NCI-H2107 (cell line): ENCODE measurements at places on chromosomes 5 and 9.

GRCh38 chr9:69981686-69982445, 61.8 kb upstream of the MAMDC2 start:
- no peak for DNase-seq

GRCh38 chr9:121107029-121107428, 32.3 kb downstream of the CNTRL start:
- DNase-seq, result no peak

DNA sequence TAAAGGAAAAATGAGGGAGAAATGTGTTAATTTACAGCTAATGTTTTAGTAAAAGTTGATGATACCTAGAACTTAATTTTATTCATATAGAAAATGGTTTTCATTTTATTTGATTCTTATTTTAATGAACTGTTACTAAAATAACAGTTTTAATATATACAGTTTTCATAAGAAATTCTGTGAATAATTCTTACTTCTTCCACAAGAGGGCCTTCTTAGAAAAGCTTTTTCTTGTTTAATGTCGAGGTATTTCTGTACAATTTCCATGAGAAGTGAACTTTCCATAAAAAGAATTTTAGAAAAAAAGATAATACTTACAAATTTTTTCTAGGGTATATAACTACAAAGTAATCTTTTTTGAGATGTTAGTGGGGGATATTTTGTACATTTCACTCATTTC, 73.9 kb downstream of the KLF9 start:
- DNase-seq, result no peak

DNA sequence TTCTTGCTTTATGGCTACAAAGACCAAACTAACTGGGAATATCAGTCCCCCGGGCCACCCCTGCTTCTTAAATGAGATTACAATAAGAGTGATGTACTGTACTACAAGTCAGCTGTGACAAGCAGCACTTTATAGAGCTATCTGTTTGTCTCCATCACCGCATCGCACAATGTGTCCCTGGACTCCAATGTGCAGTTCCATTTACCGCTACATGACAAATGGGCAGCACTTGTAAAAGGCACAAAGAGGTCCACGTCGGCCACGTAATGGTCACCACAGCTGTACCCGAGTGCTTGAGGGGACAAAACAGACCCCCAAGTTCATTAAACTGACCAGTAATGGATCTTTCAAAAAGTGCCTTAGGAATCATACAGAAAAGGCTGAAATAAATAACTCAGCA, 54.1 kb downstream of the PSMB7 start:
- DNase-seq, result no peak

DNA sequence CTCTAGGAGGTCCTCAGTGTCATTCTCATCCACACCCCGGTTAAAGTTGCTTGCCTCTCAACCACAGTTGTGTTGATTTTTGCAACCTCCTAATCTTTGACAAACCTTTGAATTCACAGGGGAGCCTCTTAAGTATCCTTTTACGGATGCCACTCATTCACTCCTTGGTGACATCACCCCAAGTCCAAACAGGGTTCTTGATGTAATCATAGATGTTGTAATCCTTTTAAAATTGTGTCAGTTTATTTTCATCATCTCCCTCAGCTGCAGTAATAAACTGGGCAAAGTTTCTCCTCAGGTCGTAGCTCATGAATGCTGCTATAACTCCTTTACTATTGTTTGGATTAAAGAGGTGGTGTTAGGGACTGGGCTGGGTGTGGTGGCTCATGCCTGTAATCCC, 637.2 kb upstream of the NUDT12 start:
- no peak for DNase-seq

DNA sequence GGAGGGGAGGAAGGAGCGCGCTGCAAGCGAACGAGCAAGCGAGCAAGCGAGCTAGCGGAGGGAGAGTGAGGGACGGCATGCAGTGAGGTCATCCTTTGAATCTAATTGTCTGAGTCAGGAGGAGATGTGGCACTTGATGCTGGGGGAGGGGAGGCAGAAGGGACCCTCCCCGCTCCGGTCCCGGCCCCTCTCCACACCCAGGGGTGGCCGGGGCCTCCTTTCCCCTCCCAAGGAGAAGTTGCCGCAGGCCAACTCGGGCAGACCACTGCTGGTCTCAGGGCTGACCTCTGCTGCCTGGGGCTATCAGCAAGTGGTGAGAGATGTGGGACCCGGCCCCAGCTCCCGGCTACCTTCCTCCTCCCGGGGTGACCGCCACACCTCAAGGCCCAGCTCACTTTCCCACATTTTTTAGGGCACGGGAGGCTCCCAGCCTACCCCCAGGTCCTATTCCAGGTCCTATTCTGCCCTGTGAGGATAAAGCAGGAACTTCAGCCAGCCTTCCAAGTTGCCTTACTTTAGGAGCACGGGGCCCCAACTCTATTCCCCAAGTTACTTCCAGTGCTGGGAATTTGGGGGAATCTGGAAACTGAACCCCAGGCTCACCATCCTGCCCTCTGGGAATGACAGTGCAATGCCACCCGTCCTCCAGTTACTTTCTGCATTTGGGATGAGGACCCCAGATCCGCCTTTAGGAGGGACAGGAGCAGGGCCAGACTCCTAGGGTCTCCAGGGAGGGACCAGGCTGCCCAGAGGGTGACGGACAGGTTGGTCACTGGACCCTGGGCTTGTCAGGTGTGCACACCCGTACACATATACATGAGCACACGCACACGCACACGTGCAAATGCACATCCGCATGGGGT, 11.1 kb downstream of the CNTFR start:
- no peak for DNase-seq

DNA sequence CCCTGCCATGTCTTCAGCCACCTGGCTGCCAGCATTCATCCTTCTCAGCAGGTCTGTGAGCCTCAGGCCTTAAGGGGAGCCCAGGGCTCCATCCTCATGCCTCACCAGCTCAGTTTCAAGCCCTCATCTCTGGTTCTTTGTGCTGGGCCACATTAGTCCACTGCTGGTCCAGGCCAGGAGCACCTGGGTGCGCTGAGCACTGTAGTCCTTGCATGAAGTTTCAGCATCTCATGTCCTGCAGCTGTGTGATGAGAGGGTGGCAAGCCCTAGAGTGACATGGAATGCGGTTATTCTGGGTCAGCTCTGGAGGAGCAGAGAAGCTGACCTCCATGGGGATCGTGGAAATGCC, 42.7 kb downstream of the COL5A1 start:
- no peak for DNase-seq

GRCh38 chr9:134984372-134985265, 66.9 kb upstream of the FCN1 start:
- DNase-seq, result no peak

- no peak for DNase-seq
Measured at GRCh38 chr9:1962122-1962521, 53.0 kb upstream of the SMARCA2 start.

DNA sequence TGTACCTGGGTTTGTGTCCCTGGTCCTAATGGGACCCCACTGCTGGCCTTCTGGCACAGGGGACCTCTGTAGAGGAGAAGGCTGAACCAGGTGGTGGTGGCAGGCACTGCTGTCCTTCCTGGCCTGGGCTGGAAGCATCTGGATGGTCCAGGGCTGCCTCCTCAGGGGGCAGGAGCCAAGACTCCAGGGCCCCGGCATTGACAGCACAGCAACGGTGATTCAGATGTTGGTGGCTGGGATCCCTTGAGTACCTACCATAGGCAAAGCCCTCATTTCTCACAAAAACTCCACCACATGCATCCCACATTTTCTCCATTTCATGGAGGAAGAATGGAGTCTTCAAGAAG, 15.0 kb downstream of the FGD3 start:
- DNase-seq, result no peak

DNA sequence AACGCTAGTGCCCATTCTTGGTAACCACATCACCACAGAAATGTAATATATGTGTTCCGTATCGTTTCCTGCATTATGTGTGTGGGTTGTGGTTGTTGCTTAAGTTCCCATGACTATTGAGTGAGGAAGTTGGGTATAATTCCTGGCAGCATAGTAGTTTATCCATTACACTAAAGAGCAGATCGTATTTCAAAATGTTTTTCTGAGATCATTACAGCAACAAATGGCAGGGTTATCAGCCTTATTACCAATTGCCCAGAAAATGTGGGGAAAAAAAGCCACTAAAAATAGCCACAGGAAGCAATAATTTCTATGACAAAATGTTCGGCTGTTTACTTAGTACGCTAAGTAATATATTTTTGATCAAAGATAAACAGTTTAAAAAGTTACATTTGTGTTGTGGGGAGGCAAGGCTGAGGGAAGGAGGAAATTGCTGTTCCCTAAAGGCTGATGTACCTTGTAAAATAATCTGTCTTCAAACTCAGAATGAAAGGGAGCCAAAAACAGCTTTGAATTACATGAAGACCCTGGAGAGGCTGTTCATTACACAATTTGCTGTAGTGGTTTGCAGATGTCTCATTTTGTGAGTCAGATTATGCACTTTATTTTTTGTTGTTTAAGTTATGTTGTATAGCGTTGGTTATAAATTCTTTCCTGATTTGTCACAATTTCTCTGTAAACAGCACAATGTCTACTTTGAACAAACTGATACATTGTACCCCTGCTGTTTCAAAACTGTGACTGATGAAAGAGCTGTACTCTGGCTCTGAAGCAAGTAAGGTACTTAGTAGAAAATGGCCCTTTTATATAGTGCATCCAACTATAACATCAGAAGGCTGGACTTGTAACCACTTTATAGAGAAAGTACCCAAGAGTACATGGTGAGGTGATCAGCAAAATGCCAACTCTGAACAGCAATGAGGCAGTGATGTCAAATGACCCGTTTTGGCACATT, 1028.5 kb downstream of the NR2F1-AS1 start:
- DNase-seq, result peak; percentile 8

GRCh38 chr9:847505-847904, 6.0 kb downstream of the DMRT1 start:
- no peak for DNase-seq

DNA sequence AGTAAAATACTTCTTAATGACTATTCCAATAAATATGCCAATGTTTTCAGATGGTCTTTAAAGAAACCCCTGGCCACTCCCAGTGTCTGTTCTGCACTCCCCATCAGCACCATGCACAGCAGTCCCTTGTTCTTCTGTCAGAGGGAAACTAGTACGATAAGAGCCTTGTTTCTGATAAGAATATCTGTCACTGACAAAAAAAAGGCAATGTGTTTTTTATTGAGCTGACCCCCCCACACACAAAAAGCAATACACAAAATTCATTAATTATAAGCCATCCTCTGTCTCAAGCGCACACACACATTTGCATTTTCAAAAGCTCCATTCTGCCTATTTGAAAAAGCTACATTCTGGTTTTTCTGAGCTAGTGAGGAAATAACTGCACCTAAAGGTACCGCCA, 119.1 kb downstream of the ENC1 start:
- DNase-seq, result no peak

GRCh38 chr5:178895615-178896571, at the start of gene ZFP2:
TSS of gene ZFP2 (plus strand) at chr5:178895913. CDS start at chr5:178931314, 35,401 bp downstream.
- DNase-seq, result peak; percentile 7

- no peak for DNase-seq
Measured at GRCh38 chr9:74683322-74683721, 186.2 kb downstream of the RORB start.

DNA sequence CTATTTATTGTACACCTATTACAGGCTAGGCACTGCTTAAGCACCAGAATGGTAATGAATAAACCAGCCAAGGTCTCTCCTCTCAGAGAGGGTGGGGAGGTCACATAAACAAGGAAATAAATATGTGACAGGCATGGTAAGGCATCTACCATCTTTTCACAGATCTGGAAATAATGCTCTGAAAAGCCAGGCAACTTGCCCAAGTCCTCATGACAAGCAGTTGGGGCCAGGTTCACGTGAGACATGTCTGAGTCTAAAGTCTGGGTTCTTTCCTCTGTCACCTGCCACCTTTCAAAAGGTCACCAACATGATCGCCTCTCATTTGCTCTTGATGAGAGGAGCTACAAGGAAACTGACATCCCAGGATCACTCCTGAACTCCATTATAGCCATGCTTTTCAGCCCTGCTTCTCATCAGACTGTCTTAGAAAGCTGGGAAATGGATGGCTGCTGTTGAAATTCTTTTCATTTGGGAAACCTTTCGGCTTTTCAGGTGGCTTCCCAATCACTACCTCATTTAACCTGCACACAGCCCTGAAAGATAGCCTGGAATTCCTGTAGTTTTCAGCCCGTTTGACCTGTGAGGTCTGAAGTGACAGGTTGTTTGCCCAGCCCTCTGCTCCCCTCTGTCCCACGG, 123.1 kb downstream of the CRB2 start:
- DNase-seq, result no peak

- no peak for DNase-seq
Measured at GRCh38 chr5:112232667-112233066, 186.4 kb downstream of the EPB41L4A start.

DNA sequence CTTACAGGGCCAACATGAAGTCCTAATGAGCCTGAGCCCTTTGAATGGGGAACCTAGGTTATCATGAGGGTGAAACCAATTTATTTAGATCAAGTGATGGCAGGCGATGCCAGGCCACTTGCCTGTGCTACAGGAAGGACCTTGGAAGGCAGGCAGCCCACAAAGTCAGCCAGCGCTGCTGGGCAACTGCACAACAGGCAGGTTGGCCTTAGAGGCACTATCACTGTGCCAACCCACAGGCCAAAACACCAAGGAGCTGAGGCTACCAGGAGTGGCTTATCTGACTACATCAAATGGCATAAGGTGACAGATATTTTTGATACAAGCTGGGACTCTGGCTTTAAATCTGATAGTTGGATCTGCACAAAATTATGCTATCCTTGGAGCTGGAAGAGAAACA, 319.1 kb downstream of the NTRK2 start:
- no peak for DNase-seq

DNA sequence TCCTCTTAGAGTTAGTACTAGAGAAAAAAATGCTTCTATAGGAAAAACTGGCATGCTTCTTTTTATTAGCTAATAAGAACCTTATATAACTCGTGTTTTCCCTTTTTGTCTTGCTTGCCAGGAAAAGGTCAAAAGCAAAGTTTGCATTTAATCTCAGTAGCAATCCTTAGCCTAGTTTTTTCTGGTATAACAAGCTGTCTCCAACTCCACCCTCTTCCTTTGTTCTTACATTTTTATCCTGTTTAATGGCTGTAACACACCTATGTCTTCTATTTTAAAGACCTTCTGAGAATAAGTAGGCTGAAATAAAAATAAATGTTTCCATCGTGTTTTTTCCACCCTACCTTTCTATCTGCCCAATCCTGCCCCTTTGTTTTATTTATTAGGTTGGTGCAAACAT, 158.3 kb downstream of the SNCAIP start:
- no peak for DNase-seq

- DNase-seq, result no peak
Measured at GRCh38 chr5:129358069-129358468, 102.0 kb upstream of the ADAMTS19 start.
